ENCODE measurements at places on chromosomes 1 and 21.

- no peak for DNase-seq
Observed at GRCh38 chr21:37393030-37393429, 26.5 kb downstream of the DYRK1A start.

DNA sequence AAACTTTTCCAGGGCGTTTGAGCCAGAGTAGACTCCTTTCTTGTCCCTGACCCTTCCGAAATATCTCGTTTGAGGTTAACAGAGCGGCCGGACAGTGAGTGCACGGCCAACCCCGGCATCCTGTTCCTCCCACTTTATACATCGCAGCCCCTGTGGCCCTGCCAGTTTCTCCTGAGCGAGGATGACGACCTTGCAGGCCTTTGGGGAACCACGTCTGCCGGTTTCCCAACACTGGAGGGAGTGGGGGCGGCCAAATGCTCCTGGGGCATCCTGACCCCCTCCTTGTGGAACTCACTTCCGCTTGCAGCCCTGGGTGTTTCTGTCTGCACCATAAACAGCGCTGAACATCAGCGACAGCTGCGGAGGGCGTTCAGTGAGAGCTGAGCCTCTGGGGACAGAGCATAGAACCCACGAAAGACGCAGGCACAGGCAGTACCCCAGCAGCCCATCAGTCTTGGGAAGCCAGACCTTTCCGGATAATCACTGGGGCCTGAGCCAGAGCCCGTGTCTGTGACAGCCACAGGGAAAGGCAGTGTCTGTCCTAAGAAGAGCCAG, 4.8 kb upstream of the KCNAB2 start:
- DNase-seq, result no peak

- no peak for DNase-seq
Observed at GRCh38 chr1:102546251-102546650, 549.5 kb upstream of the OLFM3 start.

- DNase-seq, result peak; percentile 56
Observed at GRCh38 chr1:151668090-151668489, 48.5 kb downstream of the CELF3 start.

- DNase-seq, result no peak
Observed at GRCh38 chr1:226474041-226474440, 66.1 kb upstream of the PARP1 start.

- DNase-seq, result no peak
Observed at GRCh38 chr1:229636042-229636441, 10.0 kb downstream of the URB2 start.

DNA sequence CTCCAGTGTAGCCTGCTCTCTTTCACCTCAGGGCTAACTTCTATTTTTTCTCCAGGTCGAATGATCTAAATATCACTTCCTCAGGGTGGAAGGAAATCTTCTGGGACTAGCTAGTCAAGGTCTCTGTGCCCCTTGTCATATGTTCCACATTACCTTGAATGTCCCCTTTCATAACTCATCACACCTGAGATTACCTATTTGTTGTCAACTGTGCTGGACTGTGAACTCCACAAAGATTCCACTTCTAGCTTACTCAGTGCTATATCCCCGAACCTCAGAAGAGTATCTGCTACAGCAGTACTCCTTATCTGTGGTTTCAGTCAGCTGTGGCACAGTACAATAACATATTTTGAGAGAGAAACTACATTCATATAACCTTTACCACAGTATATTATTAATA, 14.6 kb upstream of the SYNJ1 start:
- DNase-seq, result no peak

DNA sequence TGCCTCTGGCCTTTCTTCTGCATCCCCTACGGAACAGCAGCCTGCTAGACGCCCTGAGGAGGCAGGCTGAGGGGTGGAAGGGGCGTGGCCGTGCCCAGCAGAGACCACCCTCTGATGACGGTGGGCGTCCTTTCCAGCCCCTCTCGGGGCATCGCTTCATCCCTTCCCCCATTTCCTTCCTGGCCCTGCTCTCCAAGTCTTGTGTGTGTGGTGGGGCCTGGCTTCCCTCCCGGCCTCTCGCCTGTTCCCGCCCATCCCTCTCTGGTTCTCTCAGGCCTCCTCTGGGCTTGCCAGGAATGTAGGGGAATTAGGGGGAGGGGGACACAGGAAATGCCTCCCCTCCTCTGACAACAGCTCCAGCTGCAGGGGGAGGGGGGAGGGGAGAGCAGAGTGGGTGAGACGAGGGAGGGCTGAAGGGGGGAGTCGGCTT, 51.1 kb downstream of the SKI start:
- no peak for DNase-seq

GRCh38 chr1:160676869-160677597, 30.2 kb upstream of the SLAMF1 start:
- no peak for DNase-seq
